ENCODE measurements at places on chromosomes 1 and 21.

GRCh38 chr1:38197312-38198061 is 150.9 kb upstream of the POU3F1 start:
- no peak for DNase-seq

DNA sequence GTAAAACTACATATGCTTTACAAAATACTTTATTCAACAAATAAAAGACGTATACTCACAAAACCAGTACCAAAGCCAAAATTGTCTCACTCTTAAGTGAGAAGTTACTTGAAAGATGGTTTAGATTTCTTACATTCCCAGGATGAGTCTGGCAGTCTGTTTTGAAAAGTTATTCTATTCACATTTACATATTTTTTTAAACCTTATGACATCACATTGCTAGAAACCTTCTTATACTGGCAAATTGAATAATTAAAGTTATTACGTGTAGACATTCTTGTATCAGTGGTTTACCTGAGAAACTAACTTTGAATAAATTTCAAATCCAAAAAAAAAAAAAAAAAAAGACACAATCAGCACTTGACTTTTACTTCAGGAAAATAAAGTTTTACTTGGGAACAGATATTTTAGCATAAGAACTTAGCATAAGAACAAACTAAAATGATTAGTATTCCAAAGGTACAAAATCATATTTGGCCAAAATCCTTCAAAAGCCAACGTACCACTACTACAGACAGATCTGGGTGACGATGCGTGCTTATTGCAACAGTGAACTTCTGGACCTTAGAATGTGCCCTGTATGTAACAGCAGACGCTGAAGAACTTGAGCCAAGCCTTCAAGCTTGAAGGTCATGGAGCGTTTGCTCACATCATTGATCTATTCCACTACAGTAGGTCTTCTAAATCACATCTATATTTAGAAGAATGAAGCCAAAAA is 2.5 kb downstream of the CDC42BPA start:
- DNase-seq: peak; percentile 72

DNA sequence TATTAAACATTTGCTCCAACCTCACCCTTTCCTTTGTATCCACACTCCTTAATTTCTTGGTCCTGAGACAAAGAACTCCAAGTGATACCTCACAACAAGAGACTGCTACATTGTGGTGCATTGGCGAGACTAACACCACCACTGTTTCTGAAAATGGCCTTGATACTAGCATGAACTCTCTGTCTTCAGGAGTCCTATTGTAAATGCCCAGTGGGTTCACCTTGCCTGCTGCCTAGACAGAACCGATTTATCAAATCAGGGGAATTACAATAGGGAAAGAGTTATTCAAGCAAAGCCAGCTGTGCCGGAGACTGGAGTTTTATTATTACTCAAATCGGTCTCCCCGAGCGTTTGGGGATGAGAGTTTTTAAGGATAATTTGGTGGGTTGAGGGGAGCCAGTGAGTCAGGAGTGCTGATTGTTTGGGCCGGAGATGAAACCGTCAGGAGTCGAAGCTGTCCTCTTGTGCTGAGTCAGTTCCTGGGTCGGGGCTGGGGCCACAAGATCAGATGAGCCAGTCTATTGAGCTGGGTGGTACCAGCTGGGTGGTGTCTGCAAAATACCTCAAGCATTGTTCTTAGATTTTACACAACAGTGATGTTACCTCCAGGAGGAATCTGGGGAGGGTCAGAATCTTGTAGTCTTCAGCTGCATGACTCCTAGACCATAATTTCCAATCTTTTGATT is 83.1 kb downstream of the DESI2 start:
- no peak for DNase-seq

GRCh38 chr1:241658081-241658793 is 6.2 kb downstream of the WDR64 start:
- no peak for DNase-seq

DNA sequence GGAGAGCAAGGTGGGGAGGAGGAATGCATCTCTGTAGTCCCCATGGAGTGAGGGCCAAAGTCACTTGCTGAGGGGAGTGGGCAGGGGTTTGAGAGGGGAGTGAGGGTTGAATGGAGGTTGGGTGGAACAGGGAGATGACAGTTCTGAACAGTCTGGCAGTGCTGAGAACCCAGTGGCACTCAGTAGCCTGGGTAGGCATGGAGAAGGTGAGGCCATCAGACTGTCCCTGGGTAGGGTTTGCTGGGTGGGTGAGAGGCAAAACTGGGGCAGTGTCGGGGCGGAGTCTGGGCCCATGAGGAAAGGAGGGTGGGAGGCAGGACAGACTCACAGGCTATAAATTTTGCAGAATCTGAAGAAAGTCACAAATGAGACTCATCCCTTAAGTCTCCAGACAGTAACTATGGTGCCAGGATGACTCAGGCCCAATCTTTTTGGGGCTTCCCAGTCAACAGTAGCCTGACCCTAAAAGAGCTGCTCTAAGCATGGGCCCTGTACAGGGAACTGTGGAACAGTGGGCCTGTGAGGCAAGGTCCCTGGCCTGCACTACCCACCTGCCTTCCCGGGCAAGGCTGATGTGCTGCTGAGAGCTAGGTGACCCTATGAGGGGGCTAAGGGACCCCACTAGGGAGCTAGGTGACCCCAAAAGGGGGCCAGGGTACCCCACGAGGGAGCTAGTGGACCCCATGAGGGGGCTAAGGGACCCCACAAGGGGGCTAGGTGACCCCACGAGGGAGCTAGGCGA is 51.0 kb upstream of the DMRTB1 start:
- DNase-seq: no peak

DNA sequence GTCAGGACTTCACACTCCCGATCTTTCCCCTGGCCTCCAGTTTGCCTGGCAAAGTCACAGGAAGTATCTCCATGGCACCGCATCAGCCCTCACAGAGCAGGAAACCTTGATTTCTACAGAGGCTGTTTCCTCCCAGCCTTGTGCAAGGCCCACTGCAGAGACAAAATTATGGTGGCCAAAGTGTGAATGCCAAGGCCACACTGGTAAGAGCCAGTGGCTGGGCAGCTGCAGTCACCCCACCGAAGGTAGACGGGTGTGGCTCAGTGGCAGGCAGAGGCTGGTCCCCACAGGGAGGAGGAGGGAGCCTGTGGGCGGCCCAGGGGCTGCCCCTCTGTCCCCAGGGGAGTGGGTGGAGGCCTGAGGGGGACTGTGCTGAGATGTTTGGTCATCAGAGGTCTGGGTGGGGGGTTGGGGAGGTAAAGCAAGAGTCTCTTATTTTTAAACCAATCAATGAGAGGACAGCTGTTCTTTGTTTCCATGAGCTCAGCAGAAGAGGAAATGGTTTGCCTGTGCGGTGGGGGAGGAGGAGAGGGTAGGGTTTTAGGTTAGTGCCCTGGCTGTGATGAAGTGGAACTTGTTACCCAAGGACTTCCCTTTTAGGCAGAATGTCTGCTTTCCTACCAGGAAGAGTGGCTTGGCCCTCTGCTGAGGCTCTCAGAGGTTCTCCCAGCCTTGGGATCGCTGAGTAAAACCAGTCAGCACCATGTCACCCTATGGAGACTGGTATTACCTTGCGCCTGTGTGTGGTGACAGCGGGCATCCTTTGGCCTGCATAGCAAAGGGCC is 18.0 kb upstream of the BTG2 start:
- peak; percentile 85 for DNase-seq

DNA sequence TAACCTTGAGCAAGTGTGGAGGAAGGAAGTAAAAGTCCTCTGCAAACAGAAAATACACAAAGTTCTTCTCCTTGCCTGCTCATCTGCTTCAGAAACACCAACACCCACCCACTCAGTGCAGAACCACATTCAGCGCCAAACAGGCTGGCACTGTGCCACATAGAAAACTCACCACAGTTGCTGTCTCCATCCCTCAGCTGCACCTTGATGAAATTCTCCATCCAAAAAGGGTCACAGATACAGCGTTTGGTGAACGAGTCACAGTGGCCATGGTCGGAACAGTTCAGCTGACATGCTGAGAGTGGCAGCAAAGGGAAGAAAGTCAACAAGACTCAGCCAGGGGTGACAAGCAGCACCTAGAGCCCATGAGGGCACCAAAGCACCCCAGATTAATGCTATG is 114.5 kb downstream of the KIAA0319L start:
- DNase-seq: no peak

GRCh38 chr1:224149709-224150108 is 33.3 kb upstream of the DEGS1 start:
- DNase-seq: no peak

DNA sequence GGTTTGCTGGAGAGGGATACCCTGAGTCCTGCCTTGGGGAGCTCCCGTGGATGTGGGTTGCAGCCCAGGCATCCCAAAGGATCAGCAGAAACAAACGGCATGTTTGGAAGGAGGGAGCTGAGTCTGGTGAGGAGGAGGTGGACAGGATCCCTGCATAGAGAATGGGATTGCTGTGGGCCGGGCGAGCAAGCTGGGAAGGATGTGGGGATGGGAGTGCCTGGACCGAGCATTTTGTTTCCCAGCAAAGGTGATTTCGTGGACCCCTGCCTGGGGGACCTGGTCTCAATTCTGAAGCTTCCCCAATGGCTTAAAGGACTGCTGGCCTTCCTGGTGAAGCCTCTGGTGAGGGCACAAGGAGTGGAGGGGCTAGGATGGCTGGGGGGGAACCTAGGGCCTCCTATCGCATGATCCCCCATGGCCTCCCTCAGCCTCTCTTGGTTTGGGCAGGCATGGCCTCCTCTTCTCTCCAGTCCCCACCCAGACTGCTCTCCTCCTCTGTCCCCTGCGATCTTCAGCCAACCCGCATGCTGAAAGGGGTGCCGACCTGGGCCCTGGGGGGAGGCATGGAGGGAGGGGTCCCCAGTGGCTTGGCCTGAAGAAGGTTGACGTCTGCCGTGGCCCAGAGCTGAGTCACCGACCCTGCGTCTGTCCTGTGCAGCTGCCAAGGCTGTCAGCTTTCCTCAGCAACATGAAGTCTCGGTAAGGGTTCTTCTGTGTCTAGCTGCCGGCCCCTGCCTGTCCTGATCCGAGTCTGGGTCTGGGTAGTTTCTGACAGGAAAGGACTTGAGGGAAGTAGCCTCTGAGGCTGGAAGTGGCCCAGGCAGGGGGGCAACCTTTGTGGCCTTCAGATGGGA is 16.3 kb downstream of the FAAH start:
- no peak for DNase-seq

GRCh38 chr1:220757441-220757840 is 9.3 kb downstream of the MTARC2 start:
- DNase-seq: no peak

GRCh38 chr1:55650444-55650843 is 435.3 kb upstream of the USP24 start:
- no peak for DNase-seq

DNA sequence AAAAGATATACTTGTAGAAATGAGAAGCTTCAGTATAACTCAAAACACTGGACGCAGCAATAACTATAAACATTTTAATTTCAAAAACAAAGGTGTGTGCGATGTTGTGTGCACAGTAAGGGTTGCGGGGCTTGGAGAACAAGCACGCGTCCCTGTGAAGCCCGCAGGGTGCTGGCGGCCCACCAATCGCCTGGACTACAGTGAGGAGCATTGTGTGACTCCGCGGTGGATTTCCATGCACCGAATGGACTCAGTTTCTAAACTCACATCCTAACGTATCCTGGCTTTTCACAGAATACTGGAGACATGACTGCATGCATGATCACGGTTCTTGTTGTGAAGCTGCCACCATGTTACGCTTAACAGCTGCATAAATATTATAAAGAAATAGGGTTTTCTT is 33.0 kb downstream of the NTPCR start:
- DNase-seq: no peak

DNA sequence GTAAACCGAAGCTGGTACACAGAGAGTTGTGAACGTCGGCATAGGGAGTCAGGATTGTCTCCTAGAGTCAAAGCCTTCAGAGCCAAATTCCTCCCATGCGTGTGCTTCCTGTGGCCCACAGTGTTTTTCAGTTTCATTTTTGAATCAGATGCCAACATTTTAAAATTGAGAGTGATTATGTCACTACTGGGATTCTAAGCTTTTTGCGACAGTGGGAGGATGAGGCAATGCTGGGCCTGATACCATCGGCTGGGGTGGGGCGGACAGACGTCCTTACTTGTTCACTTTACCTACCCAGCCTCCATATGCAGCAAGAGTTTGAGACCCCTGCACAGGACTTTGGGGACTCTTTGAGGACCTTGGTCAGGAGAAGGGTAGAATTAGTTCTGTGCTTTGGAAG is 1.3 kb upstream of the KLHDC7A start:
- DNase-seq: peak; percentile 21

DNA sequence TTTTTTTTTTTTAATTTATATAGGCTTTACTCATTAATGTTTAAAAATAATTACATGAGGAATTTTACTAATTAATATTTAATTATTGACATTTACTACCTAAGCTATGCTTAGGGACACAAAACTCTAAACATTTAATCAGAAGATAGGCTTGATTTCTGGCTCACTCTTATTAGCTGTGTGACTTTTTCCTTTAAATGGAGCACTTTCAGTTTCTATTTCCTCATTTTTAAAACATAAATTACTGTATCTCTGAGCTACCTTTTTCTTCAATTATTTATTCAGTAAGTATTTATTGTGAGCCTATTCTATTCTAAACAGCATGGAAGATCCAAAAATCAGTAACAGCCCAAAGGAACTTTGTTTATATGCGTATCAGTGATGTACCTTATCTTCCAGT is 40.5 kb downstream of the MAP3K7CL start:
- no peak for DNase-seq

- DNase-seq: no peak
Observed at GRCh38 chr1:47325528-47325927, 8.1 kb upstream of the CMPK1 start.

GRCh38 chr1:101130673-101131072 is 105.1 kb upstream of the DPH5 start:
- no peak for DNase-seq

GRCh38 chr1:157146244-157146643 is 8.0 kb upstream of the ETV3 start:
- no peak for DNase-seq

- DNase-seq: no peak
Observed at GRCh38 chr21:32957545-32957944, 68.2 kb upstream of the OLIG2 start.

DNA sequence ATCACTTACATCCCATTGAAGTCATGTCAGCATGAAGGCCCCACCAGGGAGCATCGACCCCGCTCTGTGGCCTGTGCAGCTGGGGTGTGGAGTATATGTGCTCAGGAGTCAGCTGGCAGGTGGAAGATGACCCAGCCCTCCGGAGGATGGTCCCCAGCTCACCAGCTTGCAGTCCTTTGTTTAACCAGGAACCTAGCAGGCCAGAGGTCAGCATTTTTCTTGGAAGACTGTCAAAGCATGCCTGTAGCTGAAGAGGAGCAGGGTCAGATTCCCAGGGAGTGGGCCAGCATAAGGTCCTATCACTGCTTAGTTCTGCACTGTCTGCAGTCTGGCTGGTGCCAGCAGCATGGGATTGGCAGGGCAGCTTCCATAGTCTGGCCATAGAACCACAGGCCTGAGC is 12.7 kb downstream of the NFASC start:
- DNase-seq: no peak
